ENCODE measurements at places on chromosomes 3 and 15.

DNA sequence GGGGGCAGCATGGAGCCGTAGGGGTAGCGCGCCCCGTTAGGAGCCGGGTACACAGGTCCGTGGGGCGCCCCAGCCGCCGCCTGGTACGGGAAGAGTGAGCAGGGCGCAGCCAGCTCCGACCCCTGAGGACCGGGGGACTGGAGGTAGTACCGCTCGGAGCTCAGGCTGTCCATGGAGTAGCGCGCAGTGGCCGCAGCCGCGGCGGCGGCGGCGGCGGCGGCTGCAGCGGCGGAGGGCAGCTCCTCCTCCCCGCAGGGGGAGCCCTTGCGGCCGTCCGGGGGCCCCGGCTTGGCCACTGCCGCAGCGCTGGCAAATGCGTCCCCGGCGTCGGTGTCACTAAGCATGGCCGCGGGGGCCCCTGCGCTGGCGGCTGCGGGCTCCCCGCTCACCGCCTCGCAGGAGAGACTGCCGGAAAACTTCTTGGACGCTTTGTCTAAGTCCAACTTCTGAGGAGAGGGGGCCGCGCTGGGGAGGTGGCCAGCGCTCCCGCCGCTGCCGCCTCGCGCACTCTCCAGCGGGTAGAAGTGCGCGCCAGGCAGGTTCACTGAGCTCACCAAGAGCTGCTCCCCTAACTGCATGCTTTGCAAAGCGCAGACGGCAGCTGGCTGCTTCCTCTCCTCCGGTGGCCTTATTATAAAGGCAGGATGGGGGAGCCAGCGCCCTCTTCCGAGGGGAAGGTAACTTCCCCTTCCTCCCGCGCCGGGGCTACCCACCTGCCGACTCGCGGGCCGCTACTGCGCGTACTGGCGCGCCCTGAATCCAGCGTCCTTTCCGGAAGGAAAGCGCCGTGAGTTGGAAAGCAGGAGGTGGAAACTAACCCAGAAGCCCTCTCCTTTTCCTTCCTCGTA lies at the start of gene EOMES:
Gene EOMES (minus strand): TSS at position 607 of the 848 bp plus-strand sequence. CDS start 29 bp downstream, at position 578.
- DNase-seq, result peak; percentile 86

DNA sequence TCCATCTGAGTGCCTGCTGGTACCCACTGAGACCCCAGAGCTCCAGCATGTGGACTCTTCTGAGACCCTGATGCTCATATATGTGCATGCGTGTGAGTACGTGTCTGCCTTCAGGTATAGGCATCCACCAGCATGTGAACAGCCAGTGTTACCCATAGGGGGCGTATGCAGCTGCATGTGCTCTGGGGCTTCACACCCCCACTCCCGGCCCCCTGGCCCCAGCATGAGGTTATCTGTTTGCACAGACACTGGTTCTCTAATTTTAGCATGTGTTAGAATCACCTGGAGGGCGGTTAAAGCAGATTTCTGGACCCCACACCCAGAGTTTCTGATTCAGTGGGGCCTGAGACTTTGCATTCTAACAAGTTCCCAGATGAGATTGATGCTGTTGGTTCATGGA lies 824 bp upstream of the CILP start:
- DNase-seq, result peak; percentile 41

DNA sequence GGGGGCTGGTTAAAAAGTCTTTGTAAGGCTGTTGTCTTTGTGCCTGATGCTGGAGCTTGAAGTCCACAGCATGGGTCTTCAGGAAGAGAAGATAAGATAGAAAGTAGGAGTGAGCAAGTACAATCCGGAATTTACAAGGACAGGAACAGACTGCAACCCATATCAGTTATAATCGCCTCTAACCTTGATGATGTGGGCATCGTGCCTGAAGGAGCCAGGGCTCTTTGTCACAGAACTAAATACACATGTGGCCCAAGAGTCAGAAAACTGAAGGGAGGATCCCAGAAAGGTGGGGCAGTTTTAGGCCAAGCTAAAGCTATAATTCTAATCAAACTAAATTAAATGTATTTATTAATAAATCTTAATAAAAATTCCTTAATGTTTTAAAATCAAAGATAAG lies 132.2 kb downstream of the TMCO5A start:
- DNase-seq, result no peak

GRCh38 chr3:177589041-177589650 lies 391.9 kb upstream of the TBL1XR1 start:
- DNase-seq, result no peak

GRCh38 chr3:148924562-148924961 lies 59.5 kb downstream of the CPA3 start:
- no peak for DNase-seq

All from DND-41 (cell line).